ENCODE measurements at places on chromosomes 11 and 22. TPM values are rescaled to one million over a fixed set of nuclear protein-coding genes. Genes with fewer than 3 reads are reported as not detected.
A peak's percentile ranks its signal among the peaks of the same experiment; 100 is the strongest.

PTPRCAP gene
- total RNA-seq, result 1.5 TPM

GRCh38 chr22:17257121-17258001 is 38.1 kb upstream of the ADA2 start:
- H3K4me3 ChIP-seq, result no peak overlapping the region
- no peak overlapping the region for H3K27ac ChIP-seq
- DNase-seq, result no peak
- H3K27me3 ChIP-seq, result peaks cover 11% of the 10 kb centered on the region
- no peaks in the 10 kb centered on the region for H3K4me1 ChIP-seq

DNA sequence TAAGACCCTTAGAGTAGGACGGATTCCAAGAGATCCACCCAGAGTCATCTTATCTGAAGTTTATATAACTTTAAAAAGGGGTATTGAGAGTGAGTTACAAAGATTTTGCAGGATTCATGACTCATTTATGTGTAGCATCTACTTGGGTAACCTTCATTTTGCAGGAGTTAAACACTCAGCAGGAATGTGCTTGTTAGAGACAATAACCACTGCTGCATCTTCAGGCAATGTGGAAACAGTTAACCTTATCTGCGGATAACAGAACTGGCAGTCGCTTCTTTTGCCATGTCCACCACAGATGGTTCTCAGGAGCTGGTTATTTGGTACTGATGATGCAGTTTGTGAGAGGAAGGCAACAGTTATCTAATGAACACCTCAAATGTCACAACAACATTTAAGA is 417.9 kb upstream of the DDI1 start:
- H3K36me3 ChIP-seq, result no peaks in the 10 kb centered on the region
- no peaks in the 10 kb centered on the region for H3K27me3 ChIP-seq
- no peak for DNase-seq
- no peak overlapping the region for H3K4me3 ChIP-seq
- H3K27ac ChIP-seq, result no peak overlapping the region

- DNase-seq, result peak; percentile 61
- no peak overlapping the region for H3K4me3 ChIP-seq
- peaks cover 38% of the 10 kb centered on the region for H3K4me1 ChIP-seq
- no peak overlapping the region for H3K27ac ChIP-seq
- peaks cover 66% of the 10 kb centered on the region for H3K36me3 ChIP-seq
Observed at GRCh38 chr11:68044145-68044813, 5.5 kb downstream of the TCIRG1 start.

DNA sequence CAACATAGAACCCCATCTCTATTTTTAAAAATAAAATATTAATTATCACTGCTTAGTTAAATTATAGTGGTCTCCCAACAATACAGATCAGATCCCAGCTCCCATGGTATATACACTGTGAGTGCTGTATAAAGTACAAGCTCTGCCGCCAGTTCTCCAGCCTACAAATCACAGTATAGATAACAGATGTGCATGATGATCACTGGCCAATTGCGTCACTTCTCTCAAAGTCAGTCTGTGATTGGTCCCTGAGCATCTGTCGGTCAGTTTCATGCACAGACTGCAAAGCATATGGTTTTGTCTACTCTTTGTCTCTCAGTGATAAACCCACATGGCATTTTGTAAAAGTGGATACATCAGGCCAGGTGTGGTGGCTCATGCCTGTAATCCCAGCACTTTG is 15.7 kb downstream of the PPARA start:
- no peak overlapping the region for H3K27ac ChIP-seq
- no peaks in the 10 kb centered on the region for H3K36me3 ChIP-seq
- peaks cover 5% of the 10 kb centered on the region for H3K4me1 ChIP-seq
- no peaks in the 10 kb centered on the region for H3K27me3 ChIP-seq

DNA sequence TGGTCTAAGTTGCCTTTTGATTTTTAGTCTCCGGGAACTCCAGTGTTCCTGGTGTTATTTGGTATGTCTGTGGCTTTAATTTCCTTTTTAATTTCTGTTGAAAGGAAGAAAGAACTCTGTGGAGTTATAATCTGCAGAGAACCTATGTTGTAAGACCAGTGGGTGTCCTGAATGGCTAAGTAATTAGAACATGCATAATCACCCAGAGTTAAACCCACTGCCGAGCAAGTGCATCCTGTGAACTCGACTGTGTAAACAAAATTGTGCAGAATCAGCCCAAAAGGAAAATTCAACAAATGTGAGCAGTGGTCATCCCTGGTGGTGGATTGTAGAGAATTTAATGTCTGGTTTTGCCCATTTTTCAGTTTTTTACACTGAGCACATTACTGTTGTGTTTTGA is 162.5 kb downstream of the COMMD9 start:
- H3K36me3 ChIP-seq, result no peaks in the 10 kb centered on the region
- H3K4me3 ChIP-seq, result no peak overlapping the region
- no peaks in the 10 kb centered on the region for H3K4me1 ChIP-seq
- H3K27ac ChIP-seq, result no peak overlapping the region
- no peak for DNase-seq
